ENCODE measurements at places on chromosomes 1 and 21.
A peak's percentile ranks its signal among the peaks of the same experiment; 100 is the strongest.

GRCh38 chr1:42142894-42143675, 10.1 kb upstream of the GUCA2B start:
- peak; percentile 69 for DNase-seq

GRCh38 chr1:18246543-18246942, 138.9 kb downstream of the IGSF21 start:
- DNase-seq, result no peak

DNA sequence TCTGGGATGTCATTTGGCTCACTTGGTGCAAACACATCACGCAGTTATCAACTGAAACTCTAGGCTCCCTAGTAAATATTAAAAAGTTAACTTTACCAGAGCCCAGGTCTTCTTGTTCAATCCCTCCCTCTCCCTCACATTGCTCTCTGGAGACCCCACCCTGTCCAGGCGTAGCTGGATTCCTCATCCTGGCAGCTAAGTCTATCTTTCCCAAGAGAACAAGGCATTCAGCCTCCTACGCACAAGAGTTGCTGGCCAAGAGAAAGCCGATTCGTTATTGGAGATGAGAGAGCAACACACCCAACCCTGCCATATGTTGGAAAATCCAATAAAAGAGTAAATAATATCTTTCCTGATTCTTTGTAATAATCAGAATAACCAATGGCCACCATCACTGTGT, 117.9 kb downstream of the SLC30A10 start:
- DNase-seq, result no peak

- no peak for DNase-seq
These were observed 21.8 kb downstream of the CHD1L start for GRCh38 chr1:147264158-147264768.

- DNase-seq, result no peak
These were observed 22.4 kb upstream of the SAMD11 start for GRCh38 chr1:901108-901859.

Measured in common myeloid progenitor, CD34-positive (primary cell).